ENCODE measurements at places on chromosomes 3 and 15. TPM values are rescaled to one million over a fixed set of nuclear protein-coding genes. Genes with fewer than 3 reads are reported as not detected.

Gene ARL14
- total RNA-seq = not detected

Gene RASGRF1
- total RNA-seq = 1.1 TPM

Gene RTP4
- not detected for total RNA-seq

Gene CLDN1
- 0.25 TPM for total RNA-seq

Gene PATL2
- total RNA-seq = not detected

Gene IMPG2
- total RNA-seq = 0.20 TPM

Gene CPEB1
- 0.04 TPM for total RNA-seq

Gene NANOGP8
- not detected for total RNA-seq

Gene ZPLD1
- total RNA-seq = 0.15 TPM

Gene CD276
- total RNA-seq = 87.3 TPM

Gene ABHD14A
- 9.6 TPM for total RNA-seq

Gene OIP5
- total RNA-seq = 33.7 TPM

Gene SPRED1
- 31.9 TPM for total RNA-seq

Gene MLF1
- 21.2 TPM for total RNA-seq

Gene CTDSPL
- 7.7 TPM for total RNA-seq

Gene CLDN18
- total RNA-seq = not detected

Gene ZNF662
- not detected for total RNA-seq

Gene CRYGS
- 0.56 TPM for total RNA-seq

Gene ZNF80
- total RNA-seq = not detected

Gene STRA6
- 94.4 TPM for total RNA-seq

Gene TIGIT
- total RNA-seq = 0.08 TPM

Gene VEPH1
- total RNA-seq = not detected

Gene MEF2A
- total RNA-seq = 41.2 TPM

Gene NRROS
- not detected for total RNA-seq

Gene TMC3
- total RNA-seq = 0.06 TPM

Gene XPC
- 16.3 TPM for total RNA-seq

Gene DNAJC17
- 43.5 TPM for total RNA-seq

Gene PIK3R4
- total RNA-seq = 43.4 TPM

Gene ROPN1B
- not detected for total RNA-seq

Gene CLDN16
- not detected for total RNA-seq

Gene IQCH
- 3.2 TPM for total RNA-seq

Gene C3orf20
- not detected for total RNA-seq

Gene EPM2AIP1
- total RNA-seq = 15.2 TPM

Gene HRG
- not detected for total RNA-seq

Gene FILIP1L
- 3.7 TPM for total RNA-seq

Gene IL5RA
- not detected for total RNA-seq

Gene LMAN1L
- total RNA-seq = not detected

Gene AHSG
- not detected for total RNA-seq

Gene SPINT1
- total RNA-seq = not detected

Gene STIMATE
- 14.7 TPM for total RNA-seq

Gene DUOX1
- total RNA-seq = not detected

Gene CTSH
- 11.4 TPM for total RNA-seq

Gene IQCF5
- total RNA-seq = not detected

Gene FGF7
- 31.2 TPM for total RNA-seq

Gene SNRK
- total RNA-seq = 12.6 TPM

Gene ALDH1A2
- 12.6 TPM for total RNA-seq

Gene SLC28A2
- total RNA-seq = not detected

Gene KIF15
- 41.9 TPM for total RNA-seq

Gene GRM7
- not detected for total RNA-seq

Gene PEX11A
- total RNA-seq = 2.0 TPM

Gene ANKRD34C
- not detected for total RNA-seq

Gene HEMK1
- 6.3 TPM for total RNA-seq
